Activated naive CD8-positive, alpha-beta T cell treated with anti-CD3 and anti-CD28 coated beads, Interleukin-2, amount 50 U/mL, for 24 hours (primary cell): ENCODE measurements at places on chromosomes 11 and 22.

GRCh38 chr11:106939157-106939556 lies 79.1 kb downstream of the GUCY1A2 start:
- no peak for DNase-seq

- no peak for DNase-seq
Measured at GRCh38 chr11:113401718-113402117, 14.1 kb downstream of the ANKK1 start.

- no peak for DNase-seq
Measured at GRCh38 chr22:33542153-33542552, 378.1 kb downstream of the LARGE1 start.

- DNase-seq = no peak
Measured at GRCh38 chr11:2846056-2846455, 39.5 kb downstream of the CDKN1C start.

DNA sequence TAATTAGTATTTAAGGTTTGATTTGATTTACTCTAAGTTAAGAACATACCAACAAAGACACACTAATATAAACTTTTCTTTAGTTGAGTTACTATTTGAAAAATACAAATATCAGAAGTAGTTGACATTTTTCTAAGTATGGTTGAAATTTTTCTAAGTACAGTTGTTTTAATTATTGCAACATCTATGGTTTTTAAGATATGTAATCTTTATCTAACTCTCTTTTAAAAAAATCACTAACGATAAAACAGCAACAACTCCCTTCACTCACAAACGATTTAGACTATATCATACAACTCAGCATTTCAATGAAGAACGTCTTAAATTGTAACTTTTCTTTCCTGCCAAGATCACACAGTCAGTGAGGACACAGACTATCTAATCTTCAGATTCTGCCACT lies 2.0 kb downstream of the C2CD3 start:
- DNase-seq = no peak

GRCh38 chr22:36331912-36332622 lies 55.7 kb downstream of the MYH9 start:
- peak; percentile 65 for DNase-seq

DNA sequence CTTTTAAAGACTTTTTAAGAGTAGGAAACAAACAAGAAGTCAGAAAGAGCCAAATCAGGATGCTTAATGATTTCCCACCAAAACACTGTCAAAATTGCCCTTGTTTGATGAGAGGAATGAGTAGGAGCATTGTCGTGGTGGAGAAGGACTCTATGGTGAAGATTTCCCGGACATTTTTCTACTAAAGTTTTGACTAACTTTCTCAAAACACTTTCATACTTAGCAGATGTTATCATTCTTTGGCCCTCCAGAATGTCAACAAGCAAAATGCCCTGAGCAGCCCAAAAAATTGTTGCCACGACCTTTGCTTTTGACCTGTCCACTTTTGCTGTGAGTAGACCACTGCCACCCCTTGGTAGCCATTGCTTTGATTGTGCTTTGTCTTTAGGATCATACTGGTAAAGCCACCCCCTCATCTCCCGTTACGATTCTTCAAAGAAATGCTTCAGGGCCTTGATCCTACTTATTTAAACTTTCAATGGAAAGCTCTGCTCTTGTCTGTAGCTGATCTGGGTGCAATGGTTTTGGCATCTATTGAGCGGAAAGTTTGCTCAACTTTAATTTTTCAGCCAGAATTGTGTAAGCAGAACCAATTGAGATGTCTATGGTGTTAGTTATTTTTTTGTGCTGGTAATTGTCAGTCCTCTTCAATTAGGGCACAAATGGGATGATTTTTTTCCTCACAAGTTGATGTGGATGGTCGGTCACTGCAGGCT lies 67.2 kb downstream of the ADM start:
- DNase-seq = no peak

GRCh38 chr22:36644333-36644757 lies 59.2 kb downstream of the CACNG2 start:
- DNase-seq = peak; percentile 4

- no peak for DNase-seq
Measured at GRCh38 chr11:75773595-75774353, 5.2 kb downstream of the DGAT2 start.
